Stimulated activated CD8-positive, alpha-beta memory T cell treated with anti-CD3 and anti-CD28 coated beads, Interleukin-15, amount 100 ng/mL, for 4 hours (primary cell): ENCODE measurements at places on chromosomes 2 and 18.

- DNase-seq, result no peak
These were observed 101.0 kb downstream of the HS6ST1 start for GRCh38 chr2:128217671-128218070.

GRCh38 chr2:183898641-183899040 is 699.7 kb upstream of the ZNF804A start:
- DNase-seq, result no peak

GRCh38 chr2:27977731-27978312 is 87.3 kb downstream of the BABAM2 start:
- DNase-seq, result no peak

GRCh38 chr2:43508209-43508608 is 87.6 kb downstream of the THADA start:
- DNase-seq, result no peak

DNA sequence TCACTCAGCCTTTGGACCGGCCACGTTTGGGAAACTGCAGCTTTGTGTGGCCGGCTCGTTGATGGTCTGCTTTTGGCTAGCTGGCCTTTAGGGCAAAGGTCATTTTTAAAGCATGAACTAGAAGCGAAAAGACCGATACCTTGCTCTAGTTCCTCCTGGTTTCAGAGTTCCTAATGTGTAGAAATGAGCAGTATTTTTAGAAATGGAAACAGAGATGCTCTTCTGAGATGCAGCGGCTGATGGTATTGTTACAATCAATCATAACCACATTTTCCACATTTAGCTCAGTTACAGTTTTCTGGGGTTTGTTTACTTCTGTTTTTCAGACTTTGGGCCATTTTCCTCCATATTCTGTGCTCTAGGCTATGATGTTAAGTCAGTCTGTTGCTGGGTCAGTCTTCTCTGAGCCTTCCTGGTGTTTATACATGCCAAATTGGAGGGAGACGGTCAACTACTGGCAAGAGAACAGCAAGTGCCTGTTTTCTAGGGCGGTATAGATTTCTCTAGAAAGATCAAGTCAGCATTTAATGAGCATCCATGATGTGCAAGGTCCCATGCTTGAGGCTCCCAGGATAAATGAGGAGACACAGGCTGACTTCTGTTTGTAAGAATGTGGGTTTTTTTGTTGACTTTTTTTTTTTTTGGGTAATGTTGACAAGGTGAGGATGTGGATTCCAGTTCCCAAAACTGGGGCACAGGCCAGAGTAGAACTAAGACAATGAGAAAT is 28.0 kb downstream of the RNF144A start:
- DNase-seq, result no peak

- no peak for DNase-seq
These were observed 40.8 kb downstream of the KCMF1 start for GRCh38 chr2:85011747-85012146.

GRCh38 chr2:190432567-190433231 is 24.5 kb downstream of the MFSD6 start:
- no peak for DNase-seq

DNA sequence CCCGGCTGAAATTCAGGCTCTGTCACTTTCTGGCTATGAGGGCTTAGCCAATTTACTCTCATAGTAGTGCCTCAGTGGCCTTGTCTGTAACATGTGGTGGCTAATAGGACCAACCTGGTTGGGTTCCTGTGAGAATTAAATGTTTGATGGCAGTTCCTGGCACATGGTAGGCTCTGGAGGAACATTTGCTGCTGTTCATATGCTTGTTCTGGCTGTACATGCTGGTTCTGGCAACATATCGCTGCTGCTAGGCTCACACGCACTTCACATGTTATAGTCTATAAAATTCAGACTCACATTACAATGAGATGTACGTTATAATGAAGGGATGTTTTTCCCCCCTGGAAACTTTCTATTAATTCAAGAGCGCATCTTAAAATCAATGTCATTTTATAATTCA is 417.7 kb upstream of the GYPC start:
- DNase-seq, result no peak

- no peak for DNase-seq
These were observed 52.8 kb downstream of the IKZF2 start for GRCh38 chr2:213098612-213099011.

GRCh38 chr2:29463181-29463900 is 348.1 kb downstream of the CLIP4 start:
- no peak for DNase-seq

DNA sequence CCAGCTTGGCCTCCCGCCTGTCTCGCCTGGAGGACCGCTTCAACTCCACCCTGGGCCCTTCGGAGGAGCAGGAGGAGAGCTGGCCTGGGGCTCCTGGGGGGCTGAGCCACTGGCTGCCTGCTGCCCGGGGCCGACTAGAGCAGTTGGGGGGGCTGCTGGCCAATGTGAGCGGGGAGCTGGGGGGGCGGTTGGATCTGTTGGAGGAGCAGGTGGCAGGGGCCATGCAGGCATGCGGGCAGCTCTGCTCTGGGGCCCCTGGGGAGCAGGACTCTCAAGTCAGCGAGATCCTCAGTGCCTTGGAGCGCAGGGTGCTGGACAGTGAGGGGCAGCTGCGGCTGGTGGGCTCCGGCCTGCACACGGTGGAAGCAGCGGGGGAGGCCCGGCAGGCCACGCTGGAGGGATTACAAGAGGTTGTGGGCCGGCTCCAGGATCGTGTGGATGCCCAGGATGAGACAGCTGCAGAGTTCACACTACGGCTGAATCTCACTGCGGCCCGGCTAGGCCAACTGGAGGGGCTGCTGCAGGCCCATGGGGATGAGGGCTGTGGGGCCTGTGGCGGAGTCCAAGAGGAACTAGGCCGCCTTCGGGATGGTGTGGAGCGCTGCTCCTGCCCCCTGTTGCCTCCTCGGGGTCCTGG is 3.7 kb upstream of the KHK start:
- DNase-seq, result no peak
